Naive thymus-derived CD4-positive, alpha-beta T cell (primary cell): ENCODE measurements at places on chromosomes 11 and 22.
A peak's percentile ranks its signal among the peaks of the same experiment; 100 is the strongest.

DNA sequence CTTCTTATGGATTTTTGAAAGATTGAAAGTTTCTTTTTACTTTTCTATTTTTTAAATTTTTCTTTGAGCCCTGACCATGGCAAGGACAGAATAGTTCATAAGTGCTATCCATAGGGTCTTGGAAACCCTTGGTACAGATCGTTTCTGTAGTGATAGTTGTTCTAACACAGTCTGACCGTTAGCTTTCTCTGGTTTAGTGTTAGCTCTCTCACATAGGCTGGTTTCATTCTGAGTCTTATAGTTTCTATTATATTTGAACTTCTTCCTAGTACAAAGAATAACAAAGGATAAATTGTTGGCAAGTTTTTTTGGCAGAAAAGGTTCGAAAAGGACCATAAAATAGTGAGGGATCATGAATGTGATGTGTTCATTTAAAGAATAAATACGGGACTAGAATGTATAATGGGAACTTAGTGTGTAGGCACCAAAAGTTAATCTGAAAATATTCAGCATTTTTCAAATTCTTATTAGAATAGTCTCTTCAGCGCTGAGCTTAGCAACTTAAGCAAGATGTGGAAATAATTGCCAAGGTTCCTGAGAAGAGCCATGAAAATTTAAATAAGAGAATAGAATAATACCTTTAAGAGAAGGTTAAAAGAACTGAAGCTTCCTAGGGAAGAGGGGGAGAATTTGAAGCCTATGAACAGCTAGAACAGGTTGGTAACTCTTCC is 24.1 kb downstream of the FDX1 start:
- no peak for DNase-seq

DNA sequence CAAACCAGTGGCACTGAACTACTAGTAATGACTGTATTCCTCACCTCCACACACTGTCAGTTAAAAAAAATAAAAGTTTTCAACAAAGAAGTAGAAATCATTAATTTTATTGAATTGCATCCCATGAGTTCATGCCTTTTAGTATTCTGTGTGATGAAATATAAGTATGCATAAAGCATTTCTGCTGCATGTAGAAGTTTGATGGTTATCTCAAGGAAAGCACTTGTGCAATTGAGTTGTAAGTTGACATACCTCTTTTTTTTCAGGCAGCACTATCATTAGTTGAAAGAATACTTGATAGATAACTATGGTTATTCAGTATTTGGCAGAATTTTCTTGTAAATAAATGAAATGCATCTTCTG is 104.4 kb downstream of the STIM1 start:
- DNase-seq: no peak

DNA sequence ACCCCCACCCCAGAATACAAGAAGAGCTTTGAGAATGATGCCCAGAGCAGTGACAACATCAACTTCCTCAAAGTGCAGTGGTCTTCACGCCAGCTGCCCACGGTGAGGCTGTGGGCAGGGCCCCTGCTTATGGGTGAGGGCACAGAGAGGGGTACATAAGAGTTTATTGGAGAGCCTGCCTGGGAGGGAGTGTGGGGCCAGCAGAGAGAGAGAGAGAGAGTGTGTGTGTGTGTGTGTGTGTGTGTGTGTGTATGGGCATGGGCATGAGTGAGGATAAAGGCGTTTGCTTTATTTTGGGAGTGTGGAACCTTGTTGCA is 9.5 kb downstream of the PHOX2A start:
- no peak for DNase-seq

GRCh38 chr11:61507962-61508861 is at the start of gene LRRC10B:
Gene LRRC10B (plus strand): TSS chr11:61508749. CDS start chr11:61508999, 250 bp downstream.
- no peak for DNase-seq

- DNase-seq: peak; percentile 28
These were observed 731 bp downstream of the GSTP1 start for GRCh38 chr11:67584205-67584880.
